ENCODE measurements at places on chromosomes 6 and 20. TPM values are rescaled to one million over a fixed set of nuclear protein-coding genes. Genes with fewer than 3 reads are reported as not detected.

Gene TAAR8
- not detected for polyA plus RNA-seq

Gene GSTA2
- 30.4 TPM for polyA plus RNA-seq

Gene REV3L
- polyA plus RNA-seq: 6.9 TPM

Gene XKR7
- polyA plus RNA-seq: 0.42 TPM

Gene NOX3
- not detected for polyA plus RNA-seq

Gene POPDC3
- polyA plus RNA-seq: 3.0 TPM

Gene PGK2
- not detected for polyA plus RNA-seq

- no peak for DNase-seq
Observed at GRCh38 chr6:44022671-44023352, 104.4 kb downstream of the MRPL14 start.

GRCh38 chr6:2229039-2229438, 16.4 kb downstream of the GMDS start:
- DNase-seq: no peak

DNA sequence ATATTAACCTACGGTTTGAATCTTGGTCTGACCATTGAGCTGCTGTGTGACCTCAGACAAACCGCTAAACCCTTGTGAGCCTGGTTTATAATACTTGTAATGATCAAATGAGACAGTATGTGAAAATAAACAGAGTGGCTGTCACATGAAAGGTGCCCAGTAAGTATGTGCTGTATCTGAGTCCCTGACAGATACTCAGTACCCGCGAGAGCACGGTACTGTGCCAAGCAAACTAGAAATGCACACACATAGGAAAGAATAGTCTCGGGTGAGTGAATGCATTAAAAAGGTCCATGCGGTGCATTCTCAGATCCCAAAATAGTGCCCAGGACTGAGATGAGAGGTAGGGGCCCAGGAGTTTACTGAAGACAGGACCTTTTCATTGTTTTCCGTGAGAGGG, 93.3 kb downstream of the PPP1R14C start:
- no peak for DNase-seq

- DNase-seq: no peak
Observed at GRCh38 chr6:140079328-140079727, 704.9 kb upstream of the CITED2 start.

DNA sequence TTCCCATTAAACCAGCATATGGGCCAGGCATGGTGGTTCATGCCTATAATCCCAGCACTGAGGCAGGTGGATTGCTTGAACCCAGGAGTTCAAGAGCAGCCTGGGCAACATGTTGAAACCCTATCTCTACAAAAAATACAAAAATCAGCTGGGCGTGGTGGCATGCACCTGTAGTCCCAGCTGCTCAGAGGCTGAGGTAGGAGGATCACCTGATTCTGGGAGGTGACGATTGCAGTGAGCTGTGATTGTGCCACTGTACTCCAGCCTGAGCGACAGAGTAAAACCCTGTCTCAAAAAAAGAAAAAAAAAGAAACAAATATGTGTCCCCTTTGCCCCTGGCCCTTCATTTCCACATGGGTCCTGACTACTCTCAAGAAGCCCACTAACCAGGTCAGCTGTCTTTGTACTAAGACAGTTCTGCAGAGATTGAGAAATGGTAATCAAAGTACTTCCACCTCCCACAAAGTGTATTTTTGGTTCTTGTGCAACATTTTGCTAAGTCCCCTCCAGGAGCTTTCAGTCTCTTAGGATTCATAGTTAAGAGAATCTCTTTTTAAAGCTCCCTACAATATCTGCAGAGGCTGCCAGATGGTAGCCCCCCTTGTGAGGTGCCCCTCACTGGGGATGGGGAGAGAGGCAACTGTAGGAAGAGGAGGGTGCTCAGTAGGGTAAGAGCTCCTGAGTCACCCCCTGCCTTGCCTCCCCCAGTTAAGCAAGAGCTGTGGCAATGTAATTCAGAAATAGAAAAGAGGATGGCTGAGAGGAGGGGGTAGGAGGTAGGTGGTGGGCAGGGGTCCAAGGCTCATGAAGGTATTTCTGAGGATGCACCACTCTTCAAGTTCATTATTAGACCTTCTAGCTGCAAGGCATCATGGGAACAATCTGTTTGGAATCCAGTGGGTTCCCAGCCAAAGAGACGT, 16.5 kb upstream of the WFDC2 start:
- no peak for DNase-seq

DNA sequence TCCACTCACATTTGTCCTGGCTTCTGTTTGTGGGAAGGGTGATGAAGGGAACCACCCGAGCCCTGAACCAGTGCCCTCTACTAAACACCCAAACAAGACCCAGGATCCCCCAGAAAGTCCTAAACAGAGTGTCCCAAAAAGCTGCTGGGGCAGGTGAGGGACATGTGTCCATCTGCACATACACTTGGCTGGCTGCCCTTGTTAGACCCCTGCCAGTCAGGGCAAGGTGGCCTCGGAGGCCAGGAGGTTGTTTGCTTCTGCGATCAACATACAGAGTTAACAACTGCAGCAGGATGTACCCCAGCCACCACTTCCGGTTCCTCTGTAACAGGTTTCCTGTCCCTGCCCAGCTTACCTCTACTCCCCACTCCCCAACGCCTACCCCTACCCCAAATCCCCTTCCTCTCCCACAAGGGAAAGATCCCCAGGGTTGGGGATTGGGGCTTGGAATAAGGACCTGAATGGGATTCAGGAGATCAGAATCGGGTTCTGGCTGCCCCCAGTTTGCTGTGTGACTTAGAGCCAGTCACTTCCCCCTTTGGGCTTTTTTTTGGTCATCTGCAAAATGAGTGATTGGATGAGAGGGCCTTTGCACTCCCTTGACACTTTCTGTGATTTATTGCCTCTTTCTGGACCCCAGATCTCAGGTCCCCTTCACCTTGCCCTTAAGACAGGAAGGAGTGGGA, 13.9 kb downstream of the DEF6 start:
- DNase-seq: no peak

- DNase-seq: no peak
Observed at GRCh38 chr20:46850416-46850815, 44.2 kb upstream of the EYA2 start.

DNA sequence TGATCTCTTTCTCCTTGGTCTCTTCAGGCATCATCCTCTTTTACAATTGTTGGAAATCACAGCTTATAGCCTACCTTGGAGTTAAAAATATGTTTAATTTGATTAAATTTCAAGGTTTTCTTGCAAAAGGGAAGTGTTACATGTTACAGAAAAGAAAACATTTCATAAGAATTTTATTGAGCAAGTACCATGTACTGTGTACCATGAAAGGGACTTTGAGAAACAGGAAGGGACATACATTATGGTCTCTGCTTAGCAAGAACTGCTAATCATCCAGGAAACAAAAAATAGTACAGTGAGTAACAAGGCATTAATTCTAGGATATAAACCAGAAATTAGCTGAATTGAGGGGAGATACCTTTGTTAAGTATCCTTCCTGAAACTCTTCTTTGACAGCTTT, 145.3 kb upstream of the SPACA1 start:
- DNase-seq: no peak

DNA sequence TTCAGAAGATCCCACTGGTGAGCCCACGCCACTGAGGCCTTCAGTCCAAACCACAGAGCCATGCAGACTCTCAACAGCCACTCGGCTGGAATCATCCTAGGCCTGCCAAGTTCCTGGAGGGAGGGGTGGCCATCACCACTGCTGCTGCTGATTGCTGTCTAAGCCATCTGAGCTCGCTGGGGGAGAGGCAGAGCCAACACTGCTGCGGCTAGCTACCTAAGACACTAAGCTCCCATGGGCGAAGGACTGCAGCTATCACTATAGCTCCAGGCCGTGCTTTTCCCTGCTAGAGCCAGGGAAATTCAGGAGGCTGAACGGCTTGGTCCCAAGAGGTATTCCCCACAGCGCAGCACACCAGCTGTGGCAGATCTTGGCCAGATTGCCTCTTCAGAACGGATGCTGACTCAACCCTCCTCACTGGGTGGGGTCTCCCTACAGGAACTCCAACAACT, 73.6 kb downstream of the TBC1D32 start:
- peak; percentile 39 for DNase-seq

- DNase-seq: no peak
Observed at GRCh38 chr6:116244284-116244683, 9.6 kb downstream of the TSPYL4 start.

DNA sequence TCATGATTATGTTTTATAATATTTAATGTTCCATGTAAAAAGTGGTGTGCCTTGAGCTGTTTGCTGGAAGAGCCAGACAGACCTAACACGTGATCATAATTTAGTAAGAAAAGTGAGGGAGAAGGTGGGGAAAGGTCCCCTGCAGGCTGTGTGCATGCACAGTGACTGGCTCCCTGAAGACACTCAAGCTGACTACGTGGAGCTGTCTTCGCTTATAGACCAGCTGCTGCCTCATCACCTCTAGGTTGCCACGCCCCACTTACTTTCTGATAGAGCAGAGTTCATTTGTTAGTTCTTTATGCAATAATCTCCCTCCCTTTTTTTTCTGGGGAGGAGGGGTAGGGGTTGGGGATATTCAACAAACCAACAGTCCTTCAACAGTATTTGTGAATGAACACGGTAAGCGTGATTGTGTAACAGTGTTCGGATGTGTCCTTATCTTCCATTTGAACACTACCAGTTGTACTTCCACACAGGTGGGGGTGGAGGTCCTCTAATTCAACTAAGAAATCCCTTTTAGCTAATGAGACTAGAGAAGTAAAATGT, 157.3 kb downstream of the BACH2 start:
- no peak for DNase-seq

DNA sequence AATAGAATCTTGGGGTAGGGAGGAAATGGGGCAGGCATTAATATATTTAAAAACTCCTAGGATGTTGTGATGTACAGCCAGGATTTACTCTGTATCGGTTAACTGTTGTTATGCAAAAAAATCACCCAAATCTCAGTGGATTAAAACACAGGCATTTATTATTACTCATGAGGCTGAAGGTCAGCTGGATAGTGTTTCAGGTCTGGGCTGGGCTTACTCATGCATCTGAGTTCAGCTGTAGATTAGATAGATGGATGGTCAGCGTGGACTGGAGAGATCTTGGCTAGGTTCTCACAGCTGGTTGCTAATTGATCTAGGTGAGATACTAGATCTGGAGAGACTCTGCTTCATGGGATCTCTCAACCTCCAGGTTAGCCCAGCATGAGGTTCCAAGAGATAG, 131.4 kb downstream of the BTBD3 start:
- DNase-seq: no peak

GRCh38 chr6:38477680-38478260, 162.0 kb downstream of the BTBD9 start:
- DNase-seq: no peak

DNA sequence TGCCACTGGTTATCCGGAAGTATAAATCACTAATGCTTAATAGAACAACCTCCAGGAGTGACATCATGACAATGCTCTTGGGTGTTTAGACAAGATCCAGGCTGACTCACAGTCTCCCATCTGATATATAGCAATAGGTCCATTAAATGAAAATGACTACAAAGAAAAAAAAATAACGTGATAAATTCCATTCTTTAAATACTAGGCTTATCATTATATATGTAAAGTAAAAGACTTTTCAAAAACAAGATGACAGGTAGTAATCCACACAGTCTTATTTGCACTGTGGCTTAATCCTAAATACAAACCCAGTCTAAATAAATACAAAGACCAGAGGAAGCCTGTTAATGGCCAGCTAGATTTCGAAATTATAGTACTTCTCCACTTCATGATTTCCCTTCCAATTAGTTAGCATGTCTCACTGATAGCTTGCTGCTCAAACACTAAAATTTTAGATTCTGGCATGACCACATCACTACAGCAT, 149.1 kb upstream of the BEND3 start:
- no peak for DNase-seq

- DNase-seq: no peak
Observed at GRCh38 chr20:1477896-1478490, 11.3 kb upstream of the NSFL1C start.

GRCh38 chr6:3541006-3541585, 84.2 kb upstream of the SLC22A23 start:
- DNase-seq: no peak

DNA sequence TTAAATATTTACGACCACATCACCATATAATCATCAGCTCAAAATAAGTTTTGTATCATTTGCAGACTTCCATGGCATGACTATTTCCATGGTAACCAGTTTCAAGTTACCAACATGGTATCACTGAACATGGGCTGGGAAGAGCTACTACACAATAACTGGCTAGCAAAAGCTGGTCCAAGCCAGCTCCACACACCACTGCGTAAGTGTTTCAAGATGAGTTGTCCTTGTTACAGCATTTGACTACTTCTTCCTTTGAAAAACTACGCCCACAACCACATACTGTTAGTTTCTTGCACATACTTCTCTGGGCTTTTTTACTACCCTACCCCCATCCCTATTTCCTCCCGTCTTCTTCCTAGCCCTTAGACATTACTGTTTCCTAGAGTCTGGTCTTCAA, 8.5 kb downstream of the CD164 start:
- DNase-seq: no peak

- no peak for DNase-seq
Observed at GRCh38 chr6:97059473-97059872, 134.9 kb downstream of the KLHL32 start.

DNA sequence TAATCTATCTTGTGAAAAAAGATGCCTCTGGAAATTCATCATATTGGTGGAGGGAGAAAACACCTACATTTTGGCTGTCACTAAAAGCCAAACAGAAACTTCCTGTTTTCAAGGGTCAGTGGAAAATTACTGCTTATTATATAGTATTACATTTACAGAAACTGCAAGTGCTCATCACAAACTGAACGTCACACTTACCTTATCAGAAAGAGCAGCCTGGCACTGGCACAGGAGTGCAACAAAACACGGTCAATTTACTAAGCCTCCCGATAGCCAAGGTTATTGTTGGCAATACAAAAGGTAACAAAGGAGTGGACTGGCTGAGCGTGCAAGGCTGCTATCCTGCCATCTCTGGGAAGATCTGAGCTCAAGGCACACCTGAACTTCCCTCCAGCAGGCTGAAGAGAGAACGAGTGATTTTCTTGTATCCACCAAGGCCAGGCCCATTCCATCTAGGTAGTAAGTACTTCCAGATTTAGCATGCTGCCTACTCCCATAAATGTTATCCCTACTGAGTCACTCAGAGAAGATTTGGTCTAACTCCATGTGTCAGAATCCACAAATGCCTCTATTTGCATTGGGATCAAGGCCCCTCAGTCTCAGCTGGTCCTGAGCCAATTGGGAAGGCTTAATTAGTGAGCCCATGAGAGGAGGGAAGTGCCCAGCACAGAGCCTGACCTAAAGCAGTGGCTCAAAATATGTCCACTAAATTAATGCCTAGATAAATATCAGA, 399.8 kb downstream of the BTBD9 start:
- DNase-seq: no peak

DNA sequence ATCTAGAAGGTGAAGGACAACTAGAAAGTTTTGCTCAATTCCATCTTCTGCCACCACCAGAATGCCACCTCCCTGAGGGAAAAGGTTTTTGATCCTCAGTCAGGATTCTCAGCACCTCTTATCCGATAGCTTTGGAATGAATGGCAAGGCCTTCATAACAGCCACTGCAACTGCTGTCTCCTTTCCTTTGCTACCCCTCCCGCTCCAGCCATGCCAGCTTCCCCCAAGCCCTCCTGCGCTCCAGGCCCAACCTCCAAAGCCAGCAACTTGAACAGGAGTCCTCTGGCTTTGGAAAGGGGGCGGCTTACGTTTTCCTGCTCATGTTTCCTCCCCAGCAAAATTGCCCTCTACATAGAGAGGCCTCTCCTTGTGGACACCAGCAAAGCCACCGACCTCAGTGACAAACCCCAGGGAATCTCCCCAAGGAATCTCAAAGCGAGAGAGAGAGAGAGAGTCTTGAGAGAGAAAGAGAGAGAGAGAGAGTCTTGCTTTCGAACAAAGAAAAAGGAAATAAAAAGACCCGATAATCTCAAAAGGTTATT, 420 bp upstream of the BTN2A1 start:
- DNase-seq: no peak

Measured in pancreas (tissue), 10 donors.